ENCODE measurements at places on chromosomes 5 and 9.
A peak's percentile ranks its signal among the peaks of the same experiment; 100 is the strongest.

DNA sequence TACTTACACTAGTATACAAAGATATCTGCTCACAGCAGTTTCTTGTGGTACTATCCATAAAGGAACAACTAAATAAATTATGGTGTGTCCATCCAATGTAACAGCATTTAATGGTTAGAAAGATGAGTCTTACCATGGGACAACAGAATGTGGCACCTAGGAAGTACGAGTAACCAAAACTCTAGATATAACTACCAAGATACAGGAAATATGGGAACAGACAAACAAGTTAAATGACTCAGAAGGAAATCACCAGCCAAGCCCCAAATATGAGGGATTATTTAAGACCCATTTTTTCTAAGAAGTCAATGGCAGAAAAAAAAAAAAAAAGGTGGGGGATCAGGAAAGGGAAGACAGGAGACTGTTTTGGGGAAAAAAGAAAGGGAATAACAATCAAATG, 294.8 kb downstream of the PRELID2 start:
- no peak for DNase-seq

GRCh38 chr9:116163293-116164055, 9.9 kb downstream of the PAPPA start:
- DNase-seq = no peak

DNA sequence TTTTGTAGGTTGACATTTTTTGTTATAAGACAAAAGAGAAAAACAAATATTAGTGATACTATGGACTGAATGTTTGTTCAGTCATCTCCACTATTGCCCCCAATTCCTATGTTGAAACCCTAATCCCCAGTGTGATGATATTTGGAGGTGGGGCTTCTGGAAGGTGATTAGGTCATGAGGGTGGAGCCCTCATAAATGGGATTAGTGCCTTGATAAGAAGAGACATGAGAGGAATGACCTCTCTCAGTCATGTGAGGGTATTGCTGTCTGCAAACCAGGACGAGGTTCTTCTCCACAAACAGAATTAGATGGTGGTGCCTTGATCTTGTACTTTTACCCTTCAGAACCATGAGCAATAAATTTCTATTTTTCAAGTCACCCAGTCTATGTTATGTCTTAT, 34.5 kb upstream of the KLF9 start:
- DNase-seq = no peak

DNA sequence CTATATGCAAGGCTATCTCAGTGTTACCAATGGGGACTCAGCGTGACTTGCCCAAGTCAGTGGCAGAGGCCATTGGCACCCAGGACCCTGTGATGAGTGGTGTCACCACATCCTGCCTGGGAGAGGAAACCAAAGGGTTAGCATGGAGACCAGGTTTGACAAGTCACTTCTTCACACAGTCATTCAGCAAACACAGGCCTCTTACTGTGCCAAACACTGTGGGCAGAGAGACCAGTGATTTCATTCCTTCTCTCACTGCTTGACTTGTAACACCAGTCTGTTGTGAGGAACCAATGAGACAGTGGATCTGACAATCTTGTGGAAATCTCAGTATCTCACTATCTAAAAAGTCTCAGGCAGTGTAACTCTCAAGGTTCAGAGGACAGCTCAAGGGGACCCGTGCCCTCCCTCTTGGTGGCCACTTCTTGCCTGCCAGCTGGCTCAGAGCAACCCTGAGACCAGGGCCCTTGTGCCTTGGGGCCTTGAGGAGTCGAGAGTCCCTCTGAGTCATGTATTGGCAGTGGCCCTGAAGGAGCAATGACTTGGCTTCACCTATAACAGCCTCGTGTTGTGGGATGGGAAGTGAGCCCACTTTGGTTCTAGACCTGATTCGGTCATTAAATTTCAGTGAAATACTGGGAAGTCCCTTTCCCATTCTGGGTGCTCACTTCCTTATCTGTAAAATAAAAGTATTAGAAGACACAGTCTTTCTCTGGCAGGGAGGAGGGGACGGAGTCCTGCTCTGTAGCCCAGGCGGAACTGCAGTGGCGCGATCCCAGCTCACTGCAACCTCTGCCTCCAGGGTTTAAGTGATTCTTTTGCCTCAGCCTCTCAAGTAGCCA, 1.6 kb downstream of the FABP6 start:
- peak; percentile 10 for DNase-seq

- DNase-seq = no peak
Measured at GRCh38 chr5:8561854-8562253, 692.9 kb downstream of the MTRR start.

- no peak for DNase-seq
Measured at GRCh38 chr5:131756942-131757341, 39.9 kb downstream of the FNIP1 start.

DNA sequence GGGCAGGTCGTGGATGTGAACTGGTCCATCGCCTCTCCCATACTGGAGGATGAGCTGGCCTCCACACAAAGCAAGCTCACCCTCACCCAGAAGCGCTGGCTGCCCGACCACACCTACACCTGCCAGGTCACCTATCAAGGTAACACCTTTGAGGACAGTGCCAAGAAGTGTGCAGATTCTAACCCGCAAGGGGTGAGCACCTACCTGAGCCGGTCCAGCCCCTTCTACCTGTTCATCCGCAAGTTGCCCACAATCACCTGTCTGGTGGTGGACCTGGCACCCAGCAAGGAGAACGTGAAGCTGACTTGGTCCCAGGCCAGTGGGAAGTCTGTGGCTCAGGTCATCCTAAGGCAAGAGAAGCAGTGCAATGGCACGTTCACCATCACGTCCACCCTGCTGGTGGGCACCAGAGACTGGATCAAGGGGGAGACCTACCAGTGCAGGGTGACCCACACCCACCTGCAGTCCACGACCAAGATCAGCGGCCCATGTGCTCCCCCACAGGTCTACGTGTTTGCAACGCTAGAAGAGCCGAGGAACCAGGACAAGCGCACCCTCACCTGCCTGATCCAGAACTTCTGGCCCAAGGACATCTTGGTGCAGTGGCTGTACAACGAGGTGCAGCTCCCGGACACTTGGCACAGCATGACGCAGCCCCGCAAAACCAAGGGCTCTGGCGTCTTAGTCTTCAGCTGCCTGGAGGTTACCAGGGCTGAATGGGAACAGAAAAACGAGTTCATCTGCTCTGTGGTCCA, 71.3 kb downstream of the INSL6 start:
- DNase-seq = no peak

DNA sequence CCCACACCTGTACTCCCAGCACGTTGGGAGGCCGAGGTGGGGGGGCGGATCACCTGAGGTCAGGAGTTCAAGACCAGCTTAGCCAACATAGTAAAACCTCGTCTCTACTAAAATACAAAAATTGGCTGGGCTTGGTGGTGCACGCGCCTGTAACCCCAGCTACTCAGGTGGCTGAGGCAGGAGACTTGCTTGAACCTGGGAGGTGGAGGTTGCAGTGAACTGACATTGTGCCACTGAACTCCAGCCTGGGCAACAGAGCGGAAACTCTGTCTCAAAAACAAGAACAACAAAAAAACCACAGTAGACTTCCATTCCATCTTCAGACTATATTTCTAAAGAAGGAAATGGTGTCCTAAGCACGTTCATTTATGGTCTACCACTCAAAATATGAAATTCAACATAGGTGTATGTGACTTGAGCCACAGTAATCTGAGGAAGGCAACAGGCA, 14.2 kb upstream of the SERINC5 start:
- no peak for DNase-seq

DNA sequence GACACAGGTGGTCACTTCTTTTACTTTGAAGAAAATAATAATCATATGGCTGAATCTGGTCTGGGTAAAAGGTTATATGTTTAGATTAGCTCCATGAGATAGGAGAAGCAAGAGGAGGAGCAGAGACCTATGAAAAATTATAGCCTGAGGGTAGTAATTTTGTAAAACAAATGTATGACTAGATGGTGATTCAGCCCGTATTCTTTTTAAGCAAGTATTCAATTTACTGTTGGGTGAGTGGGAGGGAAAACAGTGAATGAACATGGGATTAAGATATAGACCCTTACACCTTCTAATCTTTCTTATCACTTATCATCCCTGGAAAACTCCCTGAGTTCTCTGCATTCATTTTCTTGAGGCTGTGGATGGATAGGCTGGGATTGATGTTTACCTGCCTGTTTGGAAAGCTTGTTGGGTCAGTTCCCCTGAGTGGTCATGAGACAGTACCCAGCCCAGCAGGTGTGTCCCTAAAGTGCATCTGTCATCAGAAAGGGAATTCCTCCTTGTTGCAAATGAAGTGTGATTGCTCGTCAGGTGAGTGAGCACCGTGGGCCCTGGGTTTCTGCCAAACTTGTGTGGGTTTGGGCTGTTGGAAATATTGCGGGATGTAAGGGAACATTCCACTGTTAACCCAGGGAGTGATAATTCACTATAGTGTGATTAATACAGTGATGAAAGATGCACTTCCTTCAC, 101.2 kb upstream of the GDNF start:
- DNase-seq = no peak

- DNase-seq = peak; percentile 43
Measured at GRCh38 chr9:114098021-114098935, 814 bp downstream of the KIF12 start.

DNA sequence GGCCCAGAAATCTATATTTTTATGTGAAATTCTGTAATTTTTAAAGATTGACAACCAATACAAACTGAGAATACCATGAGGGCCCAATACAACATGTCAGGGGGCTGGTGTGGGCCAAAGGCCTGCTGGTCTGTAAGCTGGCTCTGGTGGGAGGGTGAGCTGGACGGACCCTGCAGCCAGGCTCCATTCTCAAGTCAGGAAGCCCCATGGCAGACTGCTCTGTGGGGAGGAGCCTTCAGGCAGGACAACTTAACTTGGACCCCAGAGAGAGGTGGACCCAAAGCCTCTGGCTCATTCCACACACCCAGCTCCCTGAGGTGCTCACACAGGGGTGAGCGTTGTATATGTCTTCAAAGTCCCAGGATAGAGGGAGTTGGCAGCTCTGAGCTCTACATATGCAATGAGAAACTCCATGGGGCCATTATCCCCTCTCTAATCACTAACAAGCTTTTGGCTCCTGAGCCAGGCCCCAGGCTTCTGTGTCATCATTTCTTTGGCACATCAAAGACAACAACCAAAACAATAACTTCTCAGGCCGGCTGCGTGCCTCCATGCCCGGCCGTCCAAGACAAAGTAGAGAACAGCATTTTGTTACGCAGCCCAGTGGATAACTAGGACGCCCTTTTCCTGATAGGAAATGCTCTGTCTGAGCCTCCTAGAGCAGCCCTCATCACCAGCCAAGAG, 6.4 kb downstream of the SEPTIN8 start:
- no peak for DNase-seq

GRCh38 chr5:138359621-138360020, 7.1 kb downstream of the KDM3B start:
- no peak for DNase-seq

- DNase-seq = peak; percentile 73
Measured at GRCh38 chr5:138354926-138355378, 2.5 kb downstream of the KDM3B start.

- no peak for DNase-seq
Measured at GRCh38 chr9:119810645-119811429, 441.6 kb upstream of the BRINP1 start.

- DNase-seq = no peak
Measured at GRCh38 chr5:77172713-77173328, 37.7 kb upstream of the PDE8B start.

DNA sequence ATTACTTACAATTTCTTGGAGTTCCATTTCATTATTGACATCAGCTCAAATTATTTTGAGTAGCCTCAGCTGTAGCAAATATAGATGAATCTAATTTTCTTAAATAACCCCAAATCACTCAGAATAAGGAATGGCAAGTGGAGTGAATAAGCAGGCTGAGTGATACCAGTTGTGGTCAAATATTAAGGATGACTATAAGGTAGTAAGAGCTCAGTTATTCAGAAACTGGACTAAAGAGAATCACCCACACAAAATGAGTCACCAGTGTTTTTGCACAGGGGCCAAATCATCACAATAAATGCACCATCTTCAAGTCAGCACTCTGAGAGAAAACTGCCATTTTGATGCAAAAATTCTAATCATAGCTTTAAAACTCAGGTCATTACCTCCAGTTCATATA, 128.9 kb upstream of the TARS1 start:
- DNase-seq = no peak

DNA sequence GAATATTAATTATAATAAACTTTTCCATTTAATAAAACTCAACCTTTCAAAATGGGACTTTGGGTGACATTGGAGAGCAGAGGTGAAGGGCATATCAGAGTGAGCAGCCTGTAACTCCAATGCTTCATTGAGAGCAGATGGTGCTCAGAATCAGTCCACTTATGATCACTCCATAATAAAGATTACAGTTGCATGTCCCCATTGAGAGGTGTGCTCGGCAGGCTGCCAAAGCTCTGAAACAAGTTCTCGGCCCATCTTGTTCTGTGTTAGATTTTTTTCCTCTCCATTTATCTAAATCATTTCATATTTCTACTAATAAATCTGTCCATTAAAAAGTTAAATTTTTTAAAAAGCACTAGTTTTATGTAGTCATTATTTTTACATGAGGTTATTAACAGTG, 1786.4 kb upstream of the WWC1 start:
- no peak for DNase-seq

- DNase-seq = no peak
Measured at GRCh38 chr9:17003576-17004240, 131.1 kb upstream of the CNTLN start.

- no peak for DNase-seq
Measured at GRCh38 chr5:2302169-2302568, 419.4 kb upstream of the IRX4 start.

DNA sequence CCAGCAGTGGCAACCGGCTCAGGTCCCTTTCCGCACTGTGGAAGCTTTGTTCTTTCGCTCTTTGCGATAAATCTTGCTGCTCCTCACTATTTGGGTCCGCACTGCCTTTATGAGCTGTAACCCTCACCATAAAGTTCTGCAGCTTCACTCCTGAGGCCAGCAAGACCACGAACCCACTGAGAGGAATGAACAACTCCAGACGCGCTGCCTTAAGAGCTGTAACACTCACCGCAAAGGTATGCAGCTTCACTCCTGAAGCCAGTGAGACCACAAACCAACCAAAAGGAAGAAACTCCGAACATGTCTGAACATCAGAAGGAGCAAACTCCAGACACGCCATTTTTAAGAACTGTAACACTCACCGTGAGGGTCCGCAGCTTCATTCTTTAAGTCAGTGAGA, 103.5 kb downstream of the GLIS3 start:
- DNase-seq = no peak

GRCh38 chr9:38160613-38161215, 91.7 kb upstream of the SHB start:
- peak; percentile 57 for DNase-seq

DNA sequence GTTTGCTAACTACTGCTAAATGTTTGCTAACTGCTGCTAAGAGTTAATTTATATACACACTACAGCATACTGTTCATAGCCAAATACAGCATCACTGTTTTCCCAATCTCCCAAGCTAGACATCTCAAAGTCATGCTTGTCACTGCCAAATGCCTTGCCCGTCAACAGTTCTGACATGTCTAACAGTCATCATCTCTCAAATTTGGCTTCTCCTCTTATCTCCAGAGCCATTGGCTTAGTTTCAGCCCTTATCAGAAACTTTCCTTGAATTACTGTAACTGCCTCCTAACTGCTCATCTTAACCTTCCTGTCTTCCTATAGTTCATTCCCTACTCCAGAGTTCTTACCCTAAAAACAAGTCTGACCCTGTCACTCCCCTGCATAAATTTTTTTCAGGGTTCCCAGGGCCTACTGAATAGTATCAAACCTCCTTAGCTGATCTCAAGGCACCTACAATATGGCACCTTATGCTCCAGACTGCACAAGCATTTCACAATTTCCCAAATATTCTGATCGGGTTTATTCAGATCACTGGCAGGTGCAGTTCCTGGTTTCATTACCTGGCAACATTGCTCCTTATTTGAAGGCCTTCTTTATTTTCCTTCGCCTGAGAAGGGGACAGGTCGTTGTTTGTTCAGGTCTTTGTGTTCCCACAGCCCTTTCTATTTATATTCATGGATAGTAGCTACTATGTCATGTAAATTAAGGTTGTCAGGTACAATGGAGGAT, 55.9 kb upstream of the ANKRD55 start:
- no peak for DNase-seq

All from stimulated activated CD4-positive, alpha-beta T cell treated with anti-CD3 and anti-CD28 coated beads, Interleukin-1b, Interleukin-23, amount 100 ng/mL, for 48 hours (primary cell).